ENCODE measurements at places on chromosomes 2 and 18.

- no peak for DNase-seq
Measured at GRCh38 chr2:8178911-8179310, 502.9 kb upstream of the ID2 start.

DNA sequence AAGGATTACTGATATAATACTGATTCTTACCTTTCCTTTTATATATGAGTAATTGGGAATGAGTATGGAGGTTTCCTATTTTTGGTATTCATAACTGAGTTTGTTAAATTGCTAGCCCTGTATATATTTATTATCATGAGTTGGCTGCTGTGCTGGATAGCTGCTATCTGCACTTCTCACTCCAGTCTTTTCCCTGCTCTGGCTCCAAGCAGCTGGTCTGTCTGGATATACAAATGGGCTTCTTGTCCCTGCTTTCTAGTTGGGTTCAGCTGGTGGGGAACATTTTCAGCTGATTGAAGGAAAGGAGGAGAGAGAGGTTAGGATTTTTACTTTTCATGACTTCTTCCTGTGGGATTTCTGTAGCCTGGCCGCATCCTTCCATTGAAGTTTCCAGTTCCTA, 41.2 kb downstream of the AGFG1 start:
- no peak for DNase-seq

- DNase-seq: no peak
Measured at GRCh38 chr2:138713504-138713903, 66.7 kb downstream of the NXPH2 start.

DNA sequence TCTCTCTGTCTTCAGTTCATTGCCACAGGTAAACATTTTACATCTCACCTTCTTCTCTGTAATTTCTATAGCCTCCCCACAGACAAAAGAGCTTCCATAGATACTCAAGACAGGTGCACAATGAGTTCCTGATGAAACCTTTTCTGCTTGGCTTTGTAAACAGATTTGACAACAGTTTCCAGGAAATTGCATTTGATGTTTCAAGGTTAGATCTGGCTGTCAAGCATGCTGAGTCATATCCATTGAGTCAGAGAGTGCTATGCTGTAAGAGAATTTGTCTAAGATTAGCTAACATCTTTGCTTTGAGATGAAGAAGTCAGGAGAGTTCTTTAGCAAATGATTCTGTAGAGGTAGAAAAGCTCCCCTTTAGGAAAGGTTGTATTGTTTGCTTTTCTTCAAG, 40.6 kb upstream of the MAP2 start:
- DNase-seq: no peak

DNA sequence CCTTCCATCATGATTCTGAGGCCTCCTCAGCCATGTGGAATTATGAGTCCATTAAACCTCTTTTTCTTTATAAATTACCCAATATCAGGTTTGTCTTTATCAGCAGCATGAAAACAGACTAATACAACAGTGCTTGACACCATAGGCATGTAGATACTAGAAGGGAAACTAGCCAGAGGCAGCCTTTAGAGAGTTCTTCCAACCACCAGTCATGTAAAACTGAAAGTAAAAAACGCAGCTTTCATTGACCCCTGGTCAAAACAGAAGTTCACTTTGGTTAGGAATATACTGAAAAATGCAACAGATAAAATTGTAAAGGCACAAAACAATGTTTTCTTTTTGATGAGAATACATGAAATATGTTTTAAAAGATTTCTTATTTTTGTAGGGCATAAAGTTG, 122.8 kb upstream of the L3MBTL4 start:
- no peak for DNase-seq

DNA sequence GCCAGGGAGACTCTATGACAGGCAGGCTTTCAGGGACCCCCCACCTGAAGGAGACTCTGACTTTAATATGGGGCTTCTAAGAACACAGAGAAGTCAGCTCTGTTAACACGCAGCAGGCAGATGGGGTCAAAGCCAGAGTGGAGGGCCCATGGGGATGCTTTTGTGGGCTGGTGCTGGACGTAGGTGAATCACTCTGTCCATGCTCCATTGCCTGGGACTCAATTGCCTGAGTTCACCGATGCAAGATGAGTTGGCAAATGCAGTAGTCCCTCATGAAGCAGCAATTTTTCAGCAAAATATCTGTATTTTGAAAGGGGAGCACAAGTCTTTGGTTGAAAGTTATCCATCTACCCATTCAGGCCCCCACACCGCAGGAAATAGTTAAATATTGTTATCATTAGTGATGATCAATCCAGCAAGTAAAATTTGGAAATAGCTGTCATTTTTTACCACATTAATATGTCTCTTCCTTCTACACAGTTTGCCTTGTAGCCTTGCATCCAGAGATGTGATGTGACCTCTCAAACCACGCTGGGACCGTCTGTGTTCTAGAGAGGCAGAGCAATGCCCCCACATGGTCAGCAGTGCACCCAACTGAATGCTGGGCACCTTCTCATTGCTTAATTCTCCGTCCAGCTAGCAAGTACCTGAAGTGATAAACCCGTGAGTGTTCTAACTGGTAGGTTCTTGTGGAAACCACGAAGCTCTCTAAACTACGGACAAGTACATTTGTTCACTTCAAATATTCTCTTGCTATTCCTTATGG, 34.8 kb upstream of the FAM110C start:
- no peak for DNase-seq

GRCh38 chr18:10971717-10972116, 177.7 kb downstream of the PIEZO2 start:
- no peak for DNase-seq

DNA sequence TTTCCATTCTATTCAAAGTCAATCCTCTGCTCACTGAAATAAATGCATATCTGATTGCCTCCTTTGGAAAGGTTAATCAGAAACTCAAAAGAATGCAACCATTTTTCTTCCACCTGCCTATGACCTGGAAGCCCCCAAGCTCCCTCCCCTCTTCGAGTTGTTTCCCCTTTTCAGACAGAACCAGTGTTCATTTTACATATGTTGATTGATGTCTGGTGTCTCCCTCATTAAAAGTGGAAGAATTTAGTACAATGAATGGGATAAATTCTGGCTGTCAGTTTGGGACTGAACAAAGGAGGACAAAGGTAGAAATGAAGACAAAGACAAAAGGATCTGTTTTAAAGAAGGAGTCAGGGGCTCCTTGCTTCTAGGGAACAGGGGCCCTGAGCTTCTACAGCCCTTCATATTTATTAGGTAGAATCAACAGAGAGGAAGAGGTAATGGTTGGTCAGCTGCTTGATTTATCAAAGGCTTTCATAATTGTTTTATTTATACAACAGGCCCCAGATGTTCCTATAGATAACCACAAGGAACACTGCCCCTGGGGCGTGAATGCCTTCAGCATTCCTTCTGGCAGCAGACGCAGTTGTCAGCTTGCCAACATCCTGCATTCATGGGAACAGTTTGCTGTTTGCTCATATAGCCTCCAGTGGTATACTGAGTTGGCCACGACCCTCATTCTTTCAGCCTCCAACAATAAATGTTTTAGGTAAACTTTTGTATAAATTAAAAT, 949.8 kb upstream of the LRATD1 start:
- DNase-seq: no peak

GRCh38 chr2:147543056-147543455, 301.8 kb upstream of the ACVR2A start:
- DNase-seq: no peak

- DNase-seq: no peak
Measured at GRCh38 chr18:78603102-78603983, 376.3 kb upstream of the SALL3 start.

GRCh38 chr2:226378753-226379705, 420.6 kb downstream of the IRS1 start:
- no peak for DNase-seq

- no peak for DNase-seq
Measured at GRCh38 chr18:34661464-34662087, 48.5 kb upstream of the DTNA start.
